ENCODE measurements at places on chromosomes 12 and 14.

GRCh38 chr12:105076098-105076497, 8.2 kb downstream of the ALDH1L2 start:
- no peak for DNase-seq

DNA sequence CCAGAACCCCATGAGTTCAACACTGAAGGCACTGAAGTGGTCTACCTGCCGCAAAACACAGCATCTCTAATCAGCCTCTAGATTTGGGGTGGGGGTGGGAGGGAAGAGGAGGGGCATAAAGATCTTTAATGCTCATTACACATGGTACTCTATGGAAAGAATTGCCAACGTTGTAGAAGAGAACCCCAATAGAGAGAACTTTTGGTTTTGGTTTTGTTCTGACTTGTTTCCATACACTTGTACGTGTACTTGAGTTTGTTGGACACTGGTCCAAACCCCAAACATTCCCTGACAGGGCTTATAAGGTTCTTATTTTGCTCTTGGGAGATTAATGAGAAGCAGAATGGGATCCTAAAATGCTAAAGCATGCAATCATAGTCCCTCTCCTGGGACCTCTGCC, 31.0 kb downstream of the GNPTAB start:
- no peak for DNase-seq

GRCh38 chr12:53992377-53992889, 7.5 kb downstream of the HOXC10 start:
- DNase-seq = no peak

- no peak for DNase-seq
Measured at GRCh38 chr12:105351523-105351922, 21.0 kb downstream of the C12orf75 start.

DNA sequence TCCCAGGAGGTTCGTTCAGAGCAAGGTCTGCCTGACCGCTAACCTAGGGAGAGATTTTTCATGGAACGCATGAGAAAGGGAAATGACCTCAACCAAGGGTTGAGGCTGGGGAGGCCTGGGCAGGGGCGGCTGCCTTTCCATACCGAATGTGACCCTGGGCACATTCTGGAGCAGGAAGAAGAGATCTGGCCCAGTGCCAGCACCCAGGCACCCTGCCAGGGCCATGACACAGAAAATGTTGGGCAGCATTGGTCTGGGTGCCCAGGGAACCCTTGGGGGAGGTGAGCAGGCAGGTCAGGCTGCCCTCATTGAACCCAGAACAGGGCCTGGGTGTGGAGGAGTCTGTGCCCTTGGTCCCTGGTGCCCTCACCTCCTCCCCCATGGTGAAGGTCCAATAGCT, 106.8 kb downstream of the CALM1 start:
- DNase-seq = no peak

All from NCI-H1436 (cell line).